Activated CD8-positive, alpha-beta T cell treated with anti-CD3 and anti-CD28 coated beads, Interleukin-2, amount 10 ng/mL, durations not matched to agents 7 days and 5 days (primary cell): ENCODE measurements at places on chromosomes 3 and 15.

DNA sequence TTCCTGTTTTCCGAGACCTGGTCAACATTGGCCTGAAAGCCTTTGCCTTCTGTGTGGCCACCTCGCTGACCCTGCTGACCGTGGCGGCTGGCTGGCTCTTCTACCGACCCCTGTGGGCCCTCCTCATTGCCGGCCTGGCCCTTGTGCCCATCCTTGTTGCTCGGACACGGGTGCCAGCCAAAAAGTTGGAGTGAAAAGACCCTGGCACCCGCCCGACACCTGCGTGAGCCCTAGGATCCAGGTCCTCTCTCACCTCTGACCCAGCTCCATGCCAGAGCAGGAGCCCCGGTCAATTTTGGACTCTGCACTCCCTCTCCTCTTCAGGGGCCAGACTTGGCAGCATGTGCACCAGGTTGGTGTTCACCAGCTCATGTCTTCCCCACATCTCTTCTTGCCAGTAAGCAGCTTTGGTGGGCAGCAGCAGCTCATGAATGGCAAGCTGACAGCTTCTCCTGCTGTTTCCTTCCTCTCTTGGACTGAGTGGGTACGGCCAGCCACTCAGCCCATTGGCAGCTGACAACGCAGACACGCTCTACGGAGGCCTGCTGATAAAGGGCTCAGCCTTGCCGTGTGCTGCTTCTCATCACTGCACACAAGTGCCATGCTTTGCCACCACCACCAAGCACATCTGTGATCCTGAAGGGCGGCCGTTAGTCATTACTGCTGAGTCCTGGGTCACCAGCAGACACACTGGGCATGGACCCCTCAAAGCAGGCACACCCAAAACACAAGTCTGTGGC is 16.9 kb downstream of the TMEM43 start:
- DNase-seq, result no peak

DNA sequence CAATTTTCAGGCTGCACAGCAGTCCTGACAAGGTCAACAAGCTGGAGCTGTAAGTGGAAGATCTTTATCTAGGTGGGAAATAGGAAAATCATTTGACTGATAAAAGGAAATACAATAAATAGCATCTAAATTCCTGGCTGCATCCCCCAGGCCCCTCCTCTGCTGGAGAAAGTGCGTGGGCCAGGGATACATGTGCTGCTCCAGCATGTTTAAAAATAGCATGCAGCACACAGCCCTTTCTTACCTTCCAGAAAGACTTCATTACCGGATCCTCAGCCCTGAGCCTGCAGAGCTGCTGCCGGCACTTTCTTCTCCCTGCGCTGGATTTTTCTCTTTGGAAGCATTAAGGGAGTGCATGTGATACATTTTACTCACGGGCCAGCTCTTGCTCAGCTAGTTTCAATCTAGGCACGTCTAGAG is 77.3 kb downstream of the HMG20A start:
- no peak for DNase-seq

GRCh38 chr3:2823437-2824211 is 286.6 kb downstream of the IL5RA start:
- no peak for DNase-seq

GRCh38 chr3:78887029-78887428 is 880.8 kb downstream of the ROBO1 start:
- DNase-seq, result no peak

DNA sequence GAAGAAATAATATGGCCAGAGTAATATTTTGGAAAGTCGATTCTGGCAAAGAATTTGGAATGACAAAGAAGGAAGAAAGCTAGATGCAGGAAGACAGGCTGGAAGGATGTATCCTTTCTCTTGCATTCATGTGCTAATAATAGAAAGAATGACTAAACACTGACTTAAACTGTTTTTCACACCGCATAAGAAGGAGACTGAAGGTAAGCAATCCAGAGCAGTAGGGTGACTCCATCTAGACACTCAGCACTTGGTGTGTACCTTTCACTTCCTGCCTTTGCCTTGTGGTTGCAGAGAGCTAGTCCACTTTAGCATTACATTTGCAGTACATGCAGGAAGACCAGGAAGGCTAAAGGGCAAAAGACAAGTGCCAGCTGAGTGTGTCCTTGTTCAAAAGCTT is 234.6 kb downstream of the RBMS3 start:
- no peak for DNase-seq
